NCI-H2171 (cell line): ENCODE measurements at places on chromosomes 5 and 9.

GRCh38 chr9:97593960-97594359 lies 39.2 kb downstream of the TSTD2 start:
- DNase-seq, result peak; percentile 40

- DNase-seq, result no peak
Measured at GRCh38 chr5:81881595-81881994, 90.2 kb upstream of the ATG10 start.

GRCh38 chr5:78509884-78510769 lies 138.4 kb downstream of the LHFPL2 start:
- DNase-seq, result no peak

DNA sequence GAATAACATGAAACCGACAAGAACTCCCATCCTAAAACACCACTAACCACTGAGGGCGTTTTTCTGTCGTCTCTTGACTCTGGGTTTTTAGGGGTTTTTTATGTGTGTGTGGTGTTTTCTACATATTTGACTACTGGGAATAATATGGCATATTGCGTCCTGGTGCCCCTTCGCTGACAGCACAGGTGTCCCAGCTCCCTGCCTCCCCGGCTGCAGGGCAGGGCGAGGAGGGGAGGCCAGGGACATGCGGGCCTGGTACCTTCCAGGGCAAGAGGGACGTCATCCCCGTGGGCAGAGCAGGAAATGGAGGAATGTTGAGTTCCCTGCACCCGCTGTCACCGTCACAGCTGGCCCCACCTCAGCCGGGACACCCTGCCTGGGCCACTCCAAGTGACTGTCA lies 34.8 kb downstream of the VAV2 start:
- DNase-seq, result no peak

DNA sequence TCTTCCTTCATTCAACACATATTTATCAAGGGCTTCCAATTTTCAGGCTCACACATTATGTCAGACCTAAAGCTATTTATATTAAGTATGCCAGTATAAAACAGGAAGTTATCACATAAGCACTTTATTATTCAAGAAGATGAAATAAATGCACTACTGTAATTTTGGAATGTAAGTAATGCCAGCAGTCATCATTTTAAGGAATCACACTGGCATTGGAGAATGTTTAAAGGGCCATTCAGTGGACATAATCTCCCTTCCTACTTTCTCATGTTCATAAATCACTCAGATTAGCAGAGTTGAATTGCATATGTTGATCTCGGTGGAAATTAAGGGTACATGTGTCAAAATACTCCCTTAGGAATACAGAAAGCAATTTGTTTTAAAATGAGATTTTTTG lies 164.4 kb downstream of the GIN1 start:
- no peak for DNase-seq
